AG04450 (cell line): ENCODE measurements at places on chromosomes 6 and 20. TPM values are rescaled to one million over a fixed set of nuclear protein-coding genes. Genes with fewer than 3 reads are reported as not detected.

FYN gene
- 25.2 and 29.0 TPM in 2 replicates for polyA plus RNA-seq

VWA7 gene
- 0.10 and 0.32 TPM in 2 replicates for polyA plus RNA-seq

MICB gene
- 17.9 and 19.0 TPM in 2 replicates for polyA plus RNA-seq

ACTL10 gene
- polyA plus RNA-seq = 0.31 and 0.41 TPM in 2 replicates

ENPP5 gene
- not detected in 2 replicates for polyA plus RNA-seq

MYH7B gene
- 0.02 and 0.20 TPM in 2 replicates for polyA plus RNA-seq

ANKRD6 gene
- 0.10 and 0.21 TPM in 2 replicates for polyA plus RNA-seq

- DNase-seq = no peak
Measured at GRCh38 chr20:44004306-44004915, 89.8 kb downstream of the TOX2 start.

DNA sequence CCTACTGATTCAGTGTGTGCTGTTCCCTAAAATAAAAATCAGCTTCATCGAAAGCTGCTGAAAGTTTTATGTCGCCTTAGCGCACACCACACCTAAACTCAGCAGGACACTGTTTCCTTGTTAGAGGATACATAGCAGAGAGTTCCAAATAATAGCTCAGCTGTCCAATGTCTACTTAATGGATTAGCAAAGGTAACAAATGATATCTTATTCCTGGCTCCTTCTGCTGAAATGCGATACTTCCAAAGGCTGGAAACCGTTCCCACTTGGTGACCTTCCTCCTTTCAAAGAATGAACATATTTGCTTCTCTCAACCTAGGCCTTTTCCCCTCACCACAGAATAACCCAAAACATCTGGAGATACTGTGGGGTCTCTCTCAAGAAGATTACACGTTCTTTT is 189.5 kb upstream of the GMDS start:
- DNase-seq = no peak

DNA sequence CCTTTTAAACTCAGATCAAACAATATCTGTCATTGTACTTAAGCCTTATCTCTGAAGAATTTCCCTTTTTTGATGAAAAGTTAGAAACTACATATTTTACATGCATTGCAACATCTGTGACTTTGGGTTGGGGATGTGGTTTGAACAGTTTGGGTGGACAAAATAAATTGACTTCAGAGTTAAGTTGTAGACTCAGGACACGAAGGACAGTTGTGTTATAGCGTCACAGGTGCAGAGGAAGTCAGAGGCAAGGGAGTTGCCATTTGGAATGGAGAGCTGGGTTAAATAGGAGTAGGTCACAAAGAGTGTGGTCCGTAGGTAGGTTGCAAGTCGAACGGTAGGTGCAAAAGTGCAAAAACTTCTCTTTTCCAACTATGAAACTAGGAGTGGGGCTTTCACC is 46.0 kb downstream of the ZFAND3 start:
- DNase-seq = no peak

- peak; percentile 74 for DNase-seq
Measured at GRCh38 chr6:16523606-16524379, 237.5 kb downstream of the ATXN1 start.

GRCh38 chr20:23023621-23024177 is 11.4 kb upstream of the SSTR4 start:
- no peak for DNase-seq

GRCh38 chr20:61661583-61661982 is 404.1 kb downstream of the TAF4 start:
- DNase-seq = no peak

DNA sequence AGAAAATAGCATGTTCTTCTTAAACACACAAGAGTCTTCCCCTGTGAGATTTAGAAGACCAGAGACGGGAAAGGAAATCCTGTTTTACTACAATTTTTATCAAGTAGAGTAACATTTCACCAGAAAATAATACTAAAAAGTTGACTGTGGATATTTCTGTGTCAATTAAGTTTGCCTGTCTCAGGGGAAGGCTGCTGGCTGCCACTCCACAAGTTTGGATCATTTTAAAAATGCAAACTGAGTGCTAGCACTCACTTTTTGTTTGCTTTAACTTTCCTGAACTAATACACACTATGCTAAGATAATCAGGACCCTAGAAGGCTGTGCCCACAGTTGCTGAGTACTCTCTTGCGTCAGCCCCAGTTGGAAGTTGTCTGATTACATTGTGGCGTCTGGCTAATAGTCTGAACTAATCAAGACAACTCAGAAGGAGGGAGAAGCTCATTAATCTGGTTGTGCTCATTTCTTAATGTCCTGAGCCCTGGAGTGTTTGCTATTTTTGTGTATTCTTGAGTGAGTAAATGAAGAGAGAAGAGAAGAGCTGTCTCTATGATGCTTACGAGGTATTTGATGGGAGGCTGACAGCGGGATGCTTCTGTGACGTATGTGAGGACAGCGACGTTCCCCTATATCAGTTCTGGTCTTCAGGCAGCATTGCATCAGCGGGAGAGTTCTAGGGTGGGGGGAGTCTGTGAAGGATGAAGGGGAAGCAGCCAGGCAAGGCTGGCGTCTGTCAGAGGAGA is 664.2 kb downstream of the QKI start:
- no peak for DNase-seq

DNA sequence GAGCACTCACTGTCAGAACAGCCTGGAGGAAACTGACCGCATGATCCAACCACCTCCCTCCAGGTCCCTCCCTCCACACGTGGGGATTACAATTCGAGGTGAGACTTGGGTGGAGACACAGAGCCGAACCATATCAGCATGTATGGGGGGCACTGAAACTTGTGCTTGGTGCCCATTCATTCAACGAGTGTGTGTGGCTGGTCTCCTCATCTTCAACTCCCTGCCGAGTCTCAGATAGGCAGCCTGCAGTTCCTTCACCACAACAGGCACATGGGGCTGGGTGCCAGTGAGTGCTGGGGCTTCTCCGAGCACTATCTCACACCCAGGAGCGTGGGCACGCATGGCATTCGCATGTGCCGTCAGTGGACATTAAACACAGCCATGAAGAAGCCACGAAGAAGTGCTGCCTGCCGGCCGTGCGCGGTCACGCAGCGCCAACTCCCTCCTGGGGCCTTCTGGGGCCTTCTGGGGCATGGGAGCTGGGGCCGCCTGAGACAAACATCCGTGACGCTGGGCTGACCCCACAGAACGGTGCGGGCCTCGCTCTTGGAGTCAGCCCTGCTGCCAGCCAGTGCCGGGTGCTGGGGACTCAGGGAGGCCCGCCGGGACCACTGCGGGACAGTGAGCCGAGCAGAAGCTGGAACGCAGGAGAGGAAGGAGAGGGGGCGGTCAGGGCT is 714 bp upstream of the RTEL1 start:
- no peak for DNase-seq

DNA sequence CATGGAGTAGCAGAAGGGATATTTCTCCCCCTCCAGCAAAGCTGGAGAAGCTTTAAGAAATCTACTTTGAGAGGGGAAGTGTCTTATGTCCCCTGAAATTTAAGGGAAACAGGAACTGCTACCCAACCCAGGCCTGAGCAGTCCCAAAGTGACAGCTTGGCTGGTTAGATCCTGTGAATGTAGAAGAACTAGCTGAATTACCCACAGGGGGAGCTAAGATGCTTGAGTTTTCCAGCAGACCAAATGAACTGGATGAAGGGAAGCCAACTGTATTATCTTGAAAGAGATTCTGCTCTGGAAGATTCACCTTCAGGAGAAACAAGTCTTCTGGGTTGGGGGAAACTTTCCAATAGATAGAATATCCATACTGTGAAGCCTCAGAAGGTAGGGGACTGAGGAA is 303.3 kb upstream of the MMS22L start:
- peak; percentile 7 for DNase-seq

- DNase-seq = no peak
Measured at GRCh38 chr6:162092816-162093502, 634.6 kb downstream of the PRKN start.

DNA sequence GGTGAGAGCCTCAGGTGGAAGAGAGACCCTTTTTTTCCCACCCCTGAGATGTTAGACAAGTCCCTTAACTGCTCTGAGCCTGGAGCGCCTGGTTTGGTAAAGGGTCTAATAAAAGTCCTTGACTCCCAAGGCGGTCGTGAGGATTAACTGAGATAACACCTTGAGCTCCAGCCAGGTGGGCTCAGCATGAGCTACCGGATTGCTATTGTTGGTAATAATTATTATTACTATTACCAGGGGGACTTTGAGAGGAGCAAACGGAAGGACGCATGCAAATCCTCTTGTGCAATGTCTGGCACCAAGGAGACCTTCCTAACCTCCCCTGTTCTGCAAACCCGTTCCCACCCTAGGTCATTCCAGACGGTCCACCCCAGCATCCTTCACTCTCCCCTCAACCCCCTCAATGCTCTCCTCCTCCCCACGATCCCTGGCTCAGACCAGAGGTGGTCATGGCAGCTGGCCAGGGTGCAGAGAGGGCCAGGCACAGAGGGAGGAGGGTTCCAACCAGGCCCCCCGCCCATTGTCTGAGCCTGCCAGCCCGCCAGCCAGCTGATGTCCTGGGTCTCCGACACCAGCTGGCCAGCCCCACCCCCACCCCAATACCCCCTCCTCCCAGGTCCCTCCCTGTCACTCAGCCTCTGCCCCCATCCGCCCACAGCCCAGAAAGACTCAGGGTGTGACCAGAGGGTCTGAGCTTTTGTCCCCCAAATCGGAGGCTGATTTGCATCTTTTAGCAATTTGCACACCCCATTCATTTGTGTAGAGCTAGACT is 14.3 kb upstream of the CBFA2T2 start:
- no peak for DNase-seq

DNA sequence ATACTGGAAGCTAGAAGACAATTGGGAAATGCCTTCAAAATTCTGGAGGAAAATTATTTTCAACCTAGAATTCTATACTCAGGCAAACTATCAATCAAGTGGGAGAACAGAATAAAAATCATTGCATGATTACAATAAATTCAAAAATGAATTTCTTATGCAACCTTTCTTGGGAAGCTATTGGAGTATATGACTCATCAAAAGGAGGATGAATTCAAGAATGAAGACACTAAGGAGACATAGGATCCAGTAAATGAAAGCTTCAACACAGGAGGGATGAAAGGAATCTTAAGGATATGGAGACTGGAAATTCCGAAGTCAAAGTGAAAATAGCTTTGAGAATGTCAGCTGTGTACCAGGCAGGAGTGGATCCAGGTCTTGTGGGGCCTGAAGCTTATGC is 12.6 kb upstream of the UBR2 start:
- no peak for DNase-seq

DNA sequence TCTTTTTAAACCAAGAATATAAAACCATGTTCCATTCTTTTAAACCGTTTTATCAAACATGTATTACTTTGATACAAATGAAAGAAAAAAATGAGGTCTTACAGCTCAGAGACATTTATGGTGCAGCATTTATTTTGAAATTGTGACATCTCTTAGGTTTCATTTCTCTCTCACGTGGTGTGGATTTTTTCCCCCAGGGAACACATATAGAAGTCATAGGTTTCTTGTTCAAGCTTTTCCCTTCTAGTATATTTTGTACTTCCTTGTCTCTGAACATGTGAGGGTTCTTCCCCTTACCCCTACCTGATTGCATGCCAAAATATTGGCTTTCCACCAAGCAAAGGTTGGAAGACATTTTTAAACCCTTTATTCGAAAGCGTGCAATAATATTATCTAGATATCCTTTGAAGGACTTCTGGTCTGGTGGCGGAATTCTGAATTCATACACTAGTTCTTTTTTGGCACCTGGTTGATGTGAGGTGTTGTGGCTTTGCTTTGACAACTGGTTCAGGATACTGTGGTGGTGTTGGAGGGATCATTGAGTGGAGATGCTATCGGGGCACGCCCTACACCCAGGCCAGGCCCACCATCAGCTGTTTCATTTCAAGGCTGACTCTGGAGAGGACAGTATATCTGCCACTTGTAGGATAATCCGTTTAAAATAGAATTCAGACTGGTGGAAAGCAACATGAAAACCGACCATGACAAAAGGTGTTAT is 5.6 kb upstream of the FAM50B start:
- no peak for DNase-seq

DNA sequence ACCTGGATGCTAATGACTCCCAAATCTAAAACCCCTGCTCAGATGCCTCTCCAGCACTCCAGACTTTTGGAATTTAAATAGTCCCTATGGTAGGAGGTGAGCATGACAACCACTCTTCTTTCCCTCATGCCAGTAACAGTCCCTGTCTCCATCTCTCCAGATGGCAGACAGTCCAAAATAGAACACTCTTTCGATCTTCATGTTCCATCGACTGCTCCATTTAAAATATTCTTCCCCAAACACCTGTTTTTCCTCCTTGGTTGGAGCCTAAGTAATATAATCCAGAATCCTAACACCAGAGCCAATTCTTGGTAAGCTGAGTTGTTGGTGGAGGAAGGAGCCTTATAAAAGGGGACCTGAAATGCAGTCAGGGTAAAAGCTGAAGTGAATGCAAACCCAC is 723.5 kb upstream of the CHD6 start:
- no peak for DNase-seq

DNA sequence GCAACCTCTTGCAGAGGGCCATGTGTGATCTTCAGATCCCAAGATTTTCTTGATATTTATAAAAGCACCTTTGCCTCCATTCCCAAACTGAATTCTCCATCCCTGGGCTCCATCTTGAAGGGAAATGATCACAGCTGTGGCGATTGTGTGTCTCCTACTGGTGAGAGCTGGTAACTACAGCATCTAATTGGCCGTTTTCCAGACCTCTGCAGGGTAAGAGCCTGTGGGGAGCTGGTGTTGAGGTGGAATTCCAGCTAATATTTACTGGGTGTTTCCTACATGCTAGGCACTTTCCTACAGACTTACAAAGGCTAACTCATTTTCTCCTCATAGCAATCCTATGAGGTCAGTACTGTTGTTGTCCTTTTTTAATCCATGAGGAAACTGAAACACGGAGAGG is 59.2 kb upstream of the FNDC1 start:
- DNase-seq = no peak

GRCh38 chr20:39259808-39260207 is 297.7 kb downstream of the DHX35 start:
- DNase-seq = no peak

DNA sequence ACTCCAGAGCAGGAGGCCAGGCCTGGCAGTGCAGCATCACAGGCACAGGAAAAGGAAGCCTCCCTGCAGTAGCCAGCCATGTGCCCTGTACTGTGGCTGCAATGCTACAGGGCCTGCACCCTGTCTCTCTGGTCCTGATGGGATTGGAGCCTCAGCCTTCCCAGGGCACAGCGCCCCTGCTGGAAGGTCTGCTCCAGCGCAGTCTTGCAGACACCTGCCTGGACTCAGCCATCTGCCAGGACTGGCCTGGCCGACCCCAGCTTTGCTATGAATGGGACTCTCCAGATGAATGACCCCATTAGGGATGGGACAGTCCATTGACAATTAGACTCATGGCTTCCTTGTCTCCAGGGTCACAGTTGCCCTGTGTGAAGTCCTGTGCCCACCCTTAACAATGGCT is 251.6 kb downstream of the ERMARD start:
- no peak for DNase-seq

DNA sequence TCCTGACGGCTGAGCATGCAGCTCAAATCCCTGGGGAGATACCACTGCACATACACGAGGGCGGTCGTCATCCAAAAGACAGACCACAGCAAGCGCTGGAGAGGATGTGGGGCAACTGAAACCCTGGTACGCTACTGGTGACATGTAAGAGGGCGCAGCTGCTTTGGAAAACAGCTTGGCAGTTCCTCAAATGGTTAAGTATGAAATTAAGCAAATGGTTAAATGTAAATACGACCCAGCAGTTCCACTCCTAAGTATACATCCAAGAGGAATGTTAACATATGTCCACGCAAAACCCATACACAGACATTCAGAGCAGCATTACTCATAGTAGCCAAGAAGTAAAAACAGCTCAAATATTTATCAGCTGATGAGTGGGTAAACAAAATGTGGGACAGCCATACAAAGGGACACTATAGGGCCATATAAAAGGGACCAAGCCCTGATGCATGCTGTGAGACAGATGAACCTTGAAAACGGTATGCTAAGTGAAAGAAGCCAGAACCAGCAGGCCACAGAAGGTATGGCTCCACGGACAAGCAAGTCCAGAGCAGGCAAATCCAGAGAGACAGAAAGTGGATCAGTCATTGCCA is 38.5 kb downstream of the RIPOR3 start:
- peak; percentile 73 for DNase-seq
